Fibroblast of skin of right quadriceps (primary cell): ENCODE measurements at places on chromosomes 2 and 18.
A peak's percentile ranks its signal among the peaks of the same experiment; 100 is the strongest.

DNA sequence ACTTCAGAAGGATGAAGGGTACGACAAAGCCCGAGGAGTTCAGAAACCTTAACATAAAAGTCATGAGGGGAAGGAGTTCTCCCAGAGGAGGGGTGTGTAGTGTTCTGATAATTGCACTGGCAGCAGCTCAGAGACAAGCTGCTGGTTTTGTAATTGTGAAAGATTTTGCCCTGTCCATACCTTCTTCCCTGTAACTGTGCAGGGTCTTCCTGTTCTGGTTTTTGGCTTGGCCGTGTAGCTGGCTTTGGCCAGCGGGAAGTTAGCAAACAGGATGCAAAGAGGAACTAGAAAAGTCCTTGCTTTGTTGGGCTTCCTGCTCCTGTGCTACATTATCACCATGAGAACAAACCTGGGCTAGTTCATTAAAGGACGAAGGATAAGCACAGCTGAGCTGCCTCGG lies 160.8 kb downstream of the LPIN1 start:
- DNase-seq, result no peak

GRCh38 chr2:85675427-85675826 lies 7.4 kb upstream of the SFTPB start:
- no peak for DNase-seq

- no peak for DNase-seq
Measured at GRCh38 chr18:80037300-80037699, 3.1 kb downstream of the RBFA start.

DNA sequence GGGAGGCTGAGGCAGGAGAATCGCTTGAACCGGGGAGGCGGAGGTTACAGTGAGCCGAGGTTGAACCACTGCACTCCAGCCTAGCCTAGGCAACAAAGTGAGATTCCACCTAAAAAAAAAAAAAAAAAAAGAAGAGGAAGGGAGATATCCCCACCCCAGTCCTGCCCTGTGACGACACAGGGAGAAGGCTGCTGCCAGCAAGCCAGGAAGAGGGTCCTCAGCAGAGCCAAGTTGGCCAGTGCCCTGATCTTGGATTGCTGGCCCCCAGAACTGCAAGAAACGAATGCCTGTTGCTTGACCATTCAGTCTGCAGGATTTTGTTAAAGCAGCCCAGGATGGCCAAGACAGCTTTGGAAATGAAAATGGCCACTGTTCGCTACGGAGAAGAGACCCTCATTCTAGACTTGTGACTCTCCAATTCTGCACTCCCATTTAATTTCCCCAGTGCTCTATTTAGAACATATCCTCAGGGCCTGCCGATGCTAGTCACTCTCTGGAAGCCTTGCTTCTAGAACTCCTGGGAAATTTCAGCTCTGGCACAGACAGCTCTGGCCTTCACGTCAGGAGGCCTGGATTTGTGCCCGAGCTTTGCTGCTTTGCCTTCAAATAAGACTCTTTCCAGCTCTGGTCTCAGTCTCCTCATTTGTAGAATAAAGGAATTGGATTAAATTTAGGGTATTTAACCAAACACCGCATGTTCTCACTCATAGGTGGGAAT lies 15.7 kb upstream of the AMMECR1L start:
- DNase-seq, result no peak

DNA sequence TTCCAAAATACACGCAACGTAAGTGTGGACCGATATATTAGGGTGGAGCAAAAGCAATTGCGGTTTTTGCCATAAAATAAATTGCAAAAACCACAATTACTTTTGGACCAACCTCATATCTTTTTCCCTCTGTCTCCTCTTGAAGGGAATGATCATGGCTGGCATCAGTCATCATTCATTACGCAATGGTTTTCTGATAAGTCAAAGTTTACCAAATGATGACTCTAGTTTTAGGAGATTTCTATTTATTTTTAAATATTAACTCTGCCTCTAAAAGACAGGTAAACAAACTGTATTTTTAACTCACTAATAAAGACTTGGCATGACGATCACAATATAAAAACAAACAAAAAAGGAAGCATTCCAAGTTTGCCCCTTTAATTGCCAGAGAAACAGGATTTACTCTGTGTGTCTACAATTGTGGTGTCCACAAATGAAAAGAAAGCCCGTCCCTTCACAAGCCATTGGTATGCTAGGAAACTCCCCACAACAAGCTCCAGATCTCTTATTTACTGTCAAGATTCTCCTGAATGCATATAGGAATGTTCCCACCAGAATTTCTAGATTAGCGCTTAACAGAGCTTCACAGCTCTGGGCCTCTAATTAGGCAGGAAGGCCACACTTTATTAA lies 61.3 kb downstream of the IRS1 start:
- no peak for DNase-seq

- DNase-seq, result no peak
Measured at GRCh38 chr2:131521961-131522781, 5.5 kb upstream of the CCDC74A start.

DNA sequence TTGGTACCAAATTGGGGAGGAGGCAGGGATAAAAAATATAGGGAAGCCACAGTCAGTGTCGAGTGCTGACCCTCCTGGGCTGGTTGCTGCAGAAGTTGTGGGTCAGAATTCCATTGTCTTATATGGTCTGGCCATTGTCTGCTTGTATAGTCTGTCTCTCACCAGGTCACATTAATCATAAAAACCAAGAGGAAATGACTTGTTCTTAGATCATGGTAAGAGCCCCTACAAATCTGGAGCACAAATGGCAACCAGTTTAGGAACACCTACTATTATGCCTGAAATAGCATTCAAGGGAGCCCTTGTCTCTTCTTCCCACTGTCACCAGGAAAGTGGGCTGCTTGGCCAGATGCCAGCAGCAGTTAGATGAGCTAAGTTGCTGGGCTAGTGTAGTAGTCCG lies 119.7 kb upstream of the RMP24 start:
- DNase-seq, result no peak

- no peak for DNase-seq
Measured at GRCh38 chr18:36685580-36685979, 143.2 kb downstream of the TPGS2 start.

DNA sequence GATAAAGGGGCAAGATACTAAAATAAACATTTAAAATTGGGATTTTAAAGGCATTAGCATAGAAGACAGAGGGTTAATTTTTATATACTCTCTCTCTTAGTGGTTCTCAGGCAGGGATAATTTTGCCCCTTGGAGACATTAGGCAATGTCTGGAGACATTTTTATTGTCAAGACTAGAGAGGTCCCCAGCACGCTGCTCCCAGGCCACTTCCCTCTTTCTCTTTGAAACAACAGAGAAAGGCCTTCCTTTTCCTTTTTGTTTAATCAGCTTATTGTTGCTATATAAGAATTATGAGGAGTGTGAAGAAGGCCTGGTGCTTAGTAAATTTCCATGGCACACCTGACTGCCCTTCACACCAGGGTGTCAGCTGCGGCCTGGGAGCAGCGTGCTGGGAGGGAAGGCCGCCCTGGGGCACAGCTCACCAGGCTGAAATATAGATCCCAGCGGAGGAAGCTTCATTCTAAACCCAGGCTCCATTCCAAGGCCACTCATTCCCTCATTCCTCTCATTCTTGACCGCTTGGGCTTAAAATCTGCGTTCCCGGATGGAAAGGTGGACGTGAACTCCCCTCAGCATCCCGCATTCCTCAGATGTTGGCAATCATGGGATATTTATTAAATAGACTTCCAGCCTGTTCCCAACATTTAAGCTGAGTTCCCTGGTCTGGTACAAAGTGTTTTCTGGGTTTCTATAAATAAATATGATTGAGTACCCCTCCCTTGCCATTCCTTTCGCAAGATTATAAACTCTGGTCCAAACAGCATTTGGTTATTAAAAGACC lies 22.5 kb downstream of the SLC14A2 start:
- no peak for DNase-seq

- no peak for DNase-seq
Measured at GRCh38 chr2:21567395-21567794, 443.6 kb downstream of the TDRD15 start.

GRCh38 chr2:80293039-80293438 lies 11.5 kb downstream of the LRRTM1 start:
- no peak for DNase-seq

- DNase-seq, result no peak
Measured at GRCh38 chr2:127985026-127985734, 42.7 kb downstream of the SAP130 start.

GRCh38 chr2:177282181-177282641 lies 17.7 kb upstream of the NFE2L2 start:
- DNase-seq, result peak; percentile 41

GRCh38 chr18:58146099-58146498 lies 102.1 kb downstream of the NEDD4L start:
- no peak for DNase-seq

DNA sequence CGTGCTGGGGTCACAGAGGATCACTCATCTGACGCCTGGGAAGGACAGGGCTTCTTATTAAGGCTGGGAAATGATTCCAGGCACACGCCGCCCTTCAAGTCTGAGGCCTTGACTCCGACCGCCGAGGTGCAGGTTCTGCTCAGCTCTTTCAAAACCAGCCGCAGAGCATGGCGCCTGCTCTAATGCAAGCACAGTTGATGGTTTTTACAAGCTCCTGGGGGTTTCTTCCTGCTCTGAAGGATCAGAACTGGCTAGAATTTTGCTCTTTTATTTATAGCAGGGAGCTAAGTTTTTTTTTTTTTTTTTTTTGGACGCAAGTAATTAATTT lies 32.0 kb downstream of the CDCA7 start:
- DNase-seq, result no peak

DNA sequence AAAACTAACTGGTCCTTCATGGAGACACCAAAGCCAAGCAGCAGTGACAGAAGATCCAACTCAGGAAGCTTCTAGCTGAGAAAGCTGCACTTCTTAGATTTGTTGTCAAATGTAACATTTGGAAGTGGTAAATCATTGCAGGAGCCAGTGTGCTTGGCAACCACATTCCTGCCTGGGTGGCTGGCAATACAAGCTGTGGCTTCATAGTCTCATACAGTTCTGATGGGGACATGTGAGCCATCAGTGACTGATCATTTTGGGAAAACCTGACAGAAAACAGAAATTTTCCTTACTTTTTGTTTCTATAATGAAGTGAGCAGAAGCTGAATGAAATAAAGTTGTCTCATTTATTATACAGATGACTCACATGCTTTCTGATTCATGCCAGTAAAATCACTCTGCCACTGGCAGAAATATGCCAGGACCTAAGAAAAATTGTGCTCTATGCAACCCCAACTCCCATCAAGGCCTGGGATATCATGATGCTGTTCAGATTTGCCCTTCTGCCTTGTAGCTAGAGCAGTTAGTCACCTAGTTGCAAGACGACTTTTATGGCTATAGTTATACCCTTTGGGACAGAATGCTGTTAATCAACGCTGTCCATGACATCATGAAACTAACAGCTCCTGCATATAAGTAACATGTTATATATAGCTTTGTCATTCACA lies 508.1 kb downstream of the ADCYAP1 start:
- peak; percentile 5 for DNase-seq

DNA sequence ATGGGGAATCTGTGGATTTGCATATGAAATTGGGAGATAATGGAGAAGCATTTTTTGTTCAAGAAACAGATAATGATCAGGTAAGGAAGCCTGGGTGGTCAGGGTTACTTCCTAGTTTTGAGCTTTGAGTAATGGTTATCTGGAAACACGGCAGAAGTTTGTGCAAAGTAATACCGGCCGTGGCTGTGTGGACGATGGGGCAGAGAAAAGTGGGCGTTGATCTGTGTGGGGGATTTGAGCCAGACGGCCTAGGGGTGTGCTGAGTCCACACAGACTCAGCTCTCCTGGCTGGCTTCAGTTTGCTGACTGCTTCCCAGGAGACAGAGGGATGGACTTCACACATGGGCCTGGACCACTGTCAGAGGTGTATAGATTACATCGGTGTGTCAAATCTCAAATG lies 21.3 kb downstream of the LPIN1 start:
- DNase-seq, result no peak

- DNase-seq, result no peak
Measured at GRCh38 chr2:145961846-145962245, 1441.9 kb upstream of the ZEB2 start.

- no peak for DNase-seq
Measured at GRCh38 chr2:134218414-134218813, 35.5 kb upstream of the MGAT5 start.

DNA sequence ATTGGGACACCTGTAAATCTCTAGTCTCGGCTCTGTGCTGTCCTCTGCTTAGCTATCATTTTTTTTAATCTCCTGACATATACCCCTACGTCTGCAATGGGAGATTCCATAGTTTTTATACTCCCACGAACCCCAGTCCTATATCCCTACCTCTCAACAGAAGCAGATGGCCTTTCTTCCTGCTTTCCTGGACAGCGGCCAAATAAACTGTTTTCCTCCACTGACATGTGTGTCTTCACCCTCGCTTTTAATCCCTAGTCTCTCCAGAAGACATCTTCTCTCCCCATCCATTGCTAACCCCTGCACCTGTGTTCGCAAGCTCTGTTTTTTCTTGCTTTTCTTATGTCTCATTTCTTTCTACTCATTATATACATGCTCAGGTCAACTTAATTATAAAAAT lies 395.4 kb downstream of the EPHA4 start:
- no peak for DNase-seq

GRCh38 chr2:129164220-129164949 lies 815.1 kb upstream of the RAB6C start:
- no peak for DNase-seq

DNA sequence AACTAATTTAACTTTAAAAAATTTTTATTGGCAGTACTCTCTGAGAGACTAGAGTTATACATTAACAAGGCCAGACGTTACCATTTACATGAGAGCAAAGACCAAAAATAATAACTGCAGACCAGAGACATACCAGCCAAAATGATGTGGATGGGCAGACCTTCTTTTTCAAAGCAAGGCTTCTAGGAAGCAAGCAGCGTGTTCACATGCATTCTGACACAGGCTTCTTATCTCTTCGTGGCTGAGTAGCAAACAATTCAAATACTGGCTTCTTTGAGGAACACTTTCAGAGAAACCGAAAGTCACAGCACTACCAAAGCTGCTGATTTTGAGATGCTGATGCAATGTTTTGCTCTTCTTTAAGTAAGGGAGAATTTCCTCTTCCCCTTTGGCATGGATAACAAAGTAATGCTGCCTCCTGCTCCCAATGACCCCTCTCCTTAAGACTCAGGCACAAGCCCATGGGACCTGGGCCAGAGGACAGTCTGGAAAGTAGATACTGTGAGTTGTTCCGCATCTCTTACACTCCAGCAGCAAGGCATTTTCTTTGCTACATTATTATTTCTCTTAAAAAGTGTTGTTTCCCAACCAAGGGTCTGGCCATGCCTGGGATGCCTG lies 181.9 kb downstream of the MREG start:
- no peak for DNase-seq

- DNase-seq, result no peak
Measured at GRCh38 chr18:35164133-35164532, 76.7 kb upstream of the ZNF397 start.

DNA sequence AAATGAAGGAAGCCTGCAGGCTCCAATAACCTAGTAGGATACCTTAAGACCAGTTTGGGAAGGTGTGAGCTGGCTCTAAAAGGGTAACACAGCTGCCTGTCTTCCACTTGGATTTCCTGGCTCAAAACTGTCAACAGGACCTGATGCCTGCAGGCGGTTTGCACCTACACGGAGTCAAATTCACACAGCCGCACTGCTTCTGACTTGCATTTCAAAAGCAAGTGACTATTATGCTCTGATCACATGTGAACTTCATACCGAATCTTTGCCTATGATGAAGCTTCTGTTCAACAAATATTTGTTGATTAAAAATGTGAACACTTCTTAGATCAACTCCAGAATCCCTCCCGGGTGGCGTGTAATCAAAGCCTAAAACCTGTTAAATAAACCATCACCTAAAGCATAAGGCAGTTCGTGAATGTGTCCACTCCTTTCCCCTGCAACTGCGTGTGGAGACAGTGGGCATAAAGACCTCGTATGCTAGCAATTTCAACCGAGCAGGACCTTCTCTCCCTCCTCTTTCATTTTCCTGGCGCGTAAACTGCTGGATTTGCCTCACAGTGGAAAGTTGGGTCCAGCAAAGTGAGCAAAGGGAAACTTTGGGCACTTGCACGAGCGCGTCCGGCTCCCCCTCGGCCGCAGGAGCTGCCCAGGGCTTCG lies 784 bp downstream of the CRACDL start:
- no peak for DNase-seq
